ENCODE measurements at places on chromosomes 3 and 15.

- peak; percentile 66 for DNase-seq
These were observed 224.1 kb upstream of the TPRG1 start for GRCh38 chr3:188947401-188948280.

GRCh38 chr3:149480326-149481017 is 6.0 kb downstream of the TM4SF4 start:
- DNase-seq: peak; percentile 81

GRCh38 chr15:94234300-94234699 is 2.9 kb downstream of the MCTP2 start:
- DNase-seq: no peak

DNA sequence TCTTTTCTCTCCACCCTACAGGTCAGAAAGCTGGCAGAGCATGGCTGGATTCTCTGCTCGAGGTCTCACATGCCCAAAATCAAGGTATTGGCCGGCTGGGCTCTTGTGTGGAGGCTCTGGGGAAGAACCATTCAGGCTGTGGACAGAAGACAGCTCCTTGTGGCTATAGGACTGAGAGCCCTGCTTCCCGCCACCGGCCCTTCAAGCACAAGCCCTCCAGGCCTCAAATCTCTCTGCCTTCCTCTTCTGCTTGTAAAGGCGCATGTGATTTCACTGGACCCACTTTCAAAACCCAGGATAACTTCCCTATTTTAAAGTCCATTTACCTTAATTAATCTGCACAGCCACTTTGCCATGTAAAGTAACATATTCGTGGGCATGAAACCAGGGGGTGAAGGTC is 36.2 kb upstream of the MGLL start:
- no peak for DNase-seq

DNA sequence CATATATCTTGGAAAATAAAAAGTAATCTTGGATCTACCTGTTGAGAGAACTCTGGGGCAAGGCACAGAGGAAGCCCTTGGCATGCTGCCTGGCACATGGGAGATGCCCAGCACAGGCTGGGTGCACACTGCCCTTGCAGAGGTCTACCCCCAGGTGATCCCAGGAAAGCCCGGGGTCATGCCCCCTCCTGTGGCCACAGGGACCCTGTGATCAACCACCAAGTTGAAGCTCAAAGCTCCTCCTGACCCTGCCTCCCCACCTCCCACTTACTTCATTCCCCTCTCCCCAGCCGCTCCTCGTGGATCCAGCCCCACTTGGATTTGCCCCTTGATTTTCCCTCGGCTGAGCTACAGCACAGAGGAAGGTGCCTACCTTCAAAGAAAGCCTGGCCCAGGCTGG is 62.7 kb upstream of the LARS2 start:
- no peak for DNase-seq

DNA sequence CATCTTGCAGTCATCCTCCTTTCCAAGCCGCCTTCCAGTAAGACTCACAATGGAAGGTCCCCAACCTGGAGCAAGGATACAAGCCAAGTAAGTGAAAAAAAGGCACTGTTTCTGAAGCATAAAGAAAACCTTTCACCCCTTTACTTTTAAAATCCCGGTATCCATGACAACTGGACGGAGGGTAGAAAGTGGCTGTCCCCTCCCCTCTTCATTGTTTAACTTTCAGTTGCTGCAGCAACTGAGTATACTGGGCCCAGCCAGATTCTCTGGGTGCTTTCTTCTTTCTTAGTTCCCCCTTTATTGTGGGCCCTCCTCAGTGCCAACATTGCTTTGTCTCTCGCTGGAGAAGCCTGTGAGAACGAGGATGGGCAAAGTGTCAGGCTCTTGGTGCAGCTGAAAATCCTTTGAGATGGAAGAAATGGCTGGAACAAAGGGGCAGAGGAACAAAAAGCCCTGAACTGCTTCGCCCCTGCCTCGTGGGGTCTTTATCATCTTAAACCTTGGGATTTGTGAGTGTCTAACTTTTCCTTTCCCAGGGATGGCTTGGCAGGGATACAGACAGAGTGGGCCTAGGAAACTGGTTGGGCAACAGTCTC is 224.0 kb upstream of the RGMA start:
- no peak for DNase-seq

- no peak for DNase-seq
These were observed 1158.8 kb downstream of the IGSF11 start for GRCh38 chr3:117875887-117876286.

DNA sequence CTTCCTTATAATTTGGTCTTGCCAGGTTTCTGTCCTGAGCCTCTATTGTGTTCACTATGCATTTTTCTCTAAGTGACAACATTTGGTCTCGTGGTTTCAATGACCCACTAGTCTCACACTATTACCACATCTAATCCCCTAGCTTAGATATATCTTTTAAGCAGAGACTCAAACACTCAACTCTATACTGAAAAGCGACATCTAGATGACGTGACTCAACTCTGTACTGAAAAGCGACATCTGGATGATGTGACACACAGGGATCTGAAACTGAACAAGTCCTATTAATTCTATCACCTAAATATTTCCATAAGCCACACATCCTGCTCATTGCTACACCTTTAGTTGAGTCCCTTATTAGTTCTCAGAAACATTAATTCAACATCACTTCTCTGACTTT is 141.7 kb upstream of the MBNL1 start:
- DNase-seq: no peak

- DNase-seq: no peak
These were observed 259.6 kb upstream of the ZNF717 start for GRCh38 chr3:76044601-76045600.

DNA sequence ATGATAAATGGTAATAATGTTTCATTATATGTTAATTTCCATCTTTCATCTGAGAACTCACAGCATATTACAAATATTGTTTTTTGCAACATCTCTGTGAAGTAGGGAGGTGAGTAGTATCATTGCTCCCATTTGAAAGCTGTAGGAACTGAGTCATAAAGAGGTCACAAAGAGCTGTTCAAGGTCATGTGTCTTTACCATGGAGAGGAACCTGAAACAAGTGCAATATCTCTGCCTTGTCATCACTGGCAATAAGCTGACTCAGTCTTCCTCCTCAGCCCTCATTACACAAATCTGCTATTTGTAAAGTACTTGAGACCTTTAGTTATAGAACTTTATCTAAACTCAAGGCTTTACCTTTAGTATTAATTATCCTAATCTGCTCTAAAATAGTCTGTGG is 4.4 kb upstream of the ATP13A4 start:
- no peak for DNase-seq

DNA sequence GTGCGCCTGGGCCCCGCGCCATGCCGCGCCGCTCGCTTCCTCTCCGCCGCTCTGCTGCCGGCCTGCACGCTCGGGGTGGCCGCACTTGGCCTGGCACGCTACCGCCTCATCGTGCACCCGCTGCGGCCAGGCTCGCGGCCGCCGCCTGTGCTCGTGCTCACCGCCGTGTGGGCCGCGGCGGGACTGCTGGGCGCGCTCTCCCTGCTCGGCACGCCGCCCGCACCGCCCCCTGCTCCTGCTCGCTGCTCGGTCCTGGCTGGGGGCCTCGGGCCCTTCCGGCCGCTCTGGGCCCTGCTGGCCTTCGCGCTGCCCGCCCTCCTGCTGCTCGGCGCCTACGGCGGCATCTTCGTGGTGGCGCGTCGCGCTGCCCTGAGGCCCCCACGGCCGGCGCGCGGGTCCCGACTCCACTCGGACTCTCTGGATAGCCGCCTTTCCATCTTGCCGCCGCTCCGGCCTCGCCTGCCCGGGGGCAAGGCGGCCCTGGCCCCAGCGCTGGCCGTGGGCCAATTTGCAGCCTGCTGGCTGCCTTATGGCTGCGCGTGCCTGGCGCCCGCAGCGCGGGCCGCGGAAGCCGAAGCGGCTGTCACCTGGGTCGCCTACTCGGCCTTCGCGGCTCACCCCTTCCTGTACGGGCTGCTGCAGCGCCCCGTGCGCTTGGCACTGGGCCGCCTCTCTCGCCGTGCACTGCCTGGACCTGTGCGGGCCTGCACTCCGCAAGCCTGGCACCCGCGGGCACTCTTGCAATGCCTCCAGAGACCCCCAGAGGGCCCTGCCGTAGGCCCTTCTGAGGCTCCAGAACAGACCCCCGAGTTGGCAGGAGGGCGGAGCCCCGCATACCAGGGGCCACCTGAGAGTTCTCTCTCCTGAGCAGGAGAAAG is 951 bp downstream of the GPR62 start:
- no peak for DNase-seq

GRCh38 chr3:98584547-98584946 is 8.9 kb downstream of the CPOX start:
- DNase-seq: no peak

GRCh38 chr3:60979461-60980341 is 271.6 kb downstream of the FHIT start:
- DNase-seq: no peak

DNA sequence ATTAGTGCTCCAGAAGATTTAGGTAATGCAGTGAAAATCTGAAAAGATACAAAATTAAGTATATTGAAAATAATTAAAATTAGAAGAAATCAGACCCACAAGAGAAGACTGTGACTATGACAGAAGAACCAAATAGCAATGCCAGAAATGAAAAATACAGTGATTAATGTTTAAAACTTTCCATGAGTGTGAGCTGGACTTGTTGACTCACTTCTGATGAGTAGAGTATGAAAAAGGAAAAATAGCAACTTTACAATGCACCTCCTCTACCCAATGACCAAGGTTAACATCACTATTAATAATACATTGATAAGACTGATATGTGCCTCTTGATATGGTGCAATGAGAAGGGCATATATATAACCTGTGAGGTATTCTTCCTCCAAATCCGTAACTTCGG is 39.3 kb upstream of the SLC22A13 start:
- no peak for DNase-seq

DNA sequence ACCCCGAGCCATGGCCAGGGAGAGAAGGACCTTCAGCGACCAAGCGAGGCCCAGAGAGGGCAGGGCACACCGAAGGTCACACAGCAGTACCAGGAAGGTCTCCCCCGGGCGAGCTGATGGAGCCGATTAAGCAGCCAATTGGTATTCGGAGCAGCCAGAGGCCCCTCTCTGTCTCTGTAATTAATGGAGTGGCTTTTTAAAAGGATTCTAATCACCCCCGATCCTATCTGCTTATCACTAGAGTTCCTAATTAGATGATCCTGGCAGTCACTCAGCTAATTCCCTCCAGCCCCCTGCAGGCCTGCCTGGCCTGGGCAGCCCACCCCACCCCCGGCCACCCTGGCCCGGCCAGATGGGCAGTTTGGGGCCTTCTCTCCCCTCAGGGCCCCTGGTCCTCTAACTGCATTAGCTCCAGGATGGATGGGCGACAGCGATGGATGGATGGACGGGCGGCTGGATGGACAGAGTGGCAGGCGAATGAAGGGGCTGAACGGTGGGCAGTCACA is 1.6 kb upstream of the DNAJB8 start:
- no peak for DNase-seq

DNA sequence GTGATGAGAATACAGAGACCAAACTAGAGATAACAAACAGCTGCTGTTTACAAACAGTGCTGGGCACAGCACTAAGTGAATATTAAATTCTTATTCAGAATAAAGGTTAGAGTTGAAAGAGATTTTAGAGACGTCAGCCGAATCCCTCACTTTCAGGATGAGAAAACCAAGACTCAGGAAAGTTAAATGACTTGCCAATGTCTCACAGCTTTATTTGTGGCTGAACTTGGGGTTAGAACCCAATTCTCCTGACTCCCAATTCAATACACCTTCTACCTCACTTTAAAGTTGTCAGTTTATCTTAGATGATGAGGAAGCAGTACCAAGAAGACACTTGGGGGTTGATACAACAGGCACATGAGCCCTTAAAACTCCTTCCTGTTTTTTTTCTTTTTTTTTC is 180.9 kb downstream of the GAP43 start:
- DNase-seq: no peak

- DNase-seq: no peak
These were observed 146.6 kb downstream of the THSD4 start for GRCh38 chr15:71261909-71262308.

- no peak for DNase-seq
These were observed 39.6 kb downstream of the LIPC start for GRCh38 chr15:58471348-58471747.

GRCh38 chr3:193730511-193730910 is 137.5 kb downstream of the OPA1 start:
- DNase-seq: no peak

GRCh38 chr15:79078763-79079410 is 11.7 kb downstream of the RASGRF1 start:
- DNase-seq: no peak

GRCh38 chr3:8482960-8483665 is 18.5 kb upstream of the LMCD1 start:
- DNase-seq: no peak

- DNase-seq: no peak
These were observed 80.8 kb downstream of the NR2F2 start for GRCh38 chr15:96411056-96412031.

DNA sequence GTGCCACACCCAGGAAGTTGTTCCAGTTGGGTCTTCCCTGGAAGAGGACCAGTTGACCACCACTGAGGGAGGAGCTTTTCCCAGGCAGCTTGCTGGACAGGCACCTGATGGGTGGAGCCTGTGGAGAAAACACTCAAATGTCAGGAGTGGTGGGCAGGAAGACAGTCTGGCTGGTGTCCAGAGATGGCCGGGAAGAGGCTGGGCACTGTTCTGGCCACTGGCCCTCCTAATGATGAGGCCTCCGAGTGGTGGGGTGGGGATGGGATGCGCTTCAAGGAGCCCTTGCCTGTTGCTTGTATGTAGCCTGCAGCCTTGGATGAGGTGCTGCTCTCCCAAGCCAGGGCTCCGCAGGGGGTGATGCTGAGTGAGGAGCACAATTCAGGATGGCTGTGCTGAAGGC is 12.3 kb downstream of the PLEKHO2 start:
- DNase-seq: no peak

DNA sequence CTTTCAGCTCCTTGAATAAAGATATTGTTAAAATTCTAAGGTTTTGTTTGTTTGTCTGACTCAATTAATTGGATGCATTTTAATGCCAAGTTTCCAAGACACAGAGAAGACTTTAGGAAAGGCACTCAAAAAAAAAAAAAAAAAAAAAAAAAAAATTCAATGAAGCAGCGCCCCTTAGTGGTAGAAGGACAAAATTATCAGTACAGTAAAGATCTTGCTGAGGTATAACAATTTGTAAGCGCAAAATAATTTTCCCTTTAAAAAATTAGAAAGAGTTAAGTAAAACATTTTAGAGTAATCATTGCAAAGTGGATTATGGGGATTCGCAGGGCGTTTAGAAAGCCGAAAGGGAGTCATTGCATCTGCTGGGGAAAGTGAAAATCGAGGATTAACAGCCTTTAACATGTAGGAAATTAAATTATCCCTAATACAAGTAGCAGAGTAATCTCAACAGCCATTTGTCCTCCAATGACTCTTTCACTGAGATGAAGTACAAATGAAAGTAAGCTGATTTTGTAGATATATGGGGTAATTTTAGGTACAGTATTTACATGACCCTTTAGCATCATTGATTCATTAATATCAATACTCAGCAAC is 5.8 kb upstream of the DIS3L start:
- no peak for DNase-seq

- no peak for DNase-seq
These were observed 168.1 kb upstream of the STAC start for GRCh38 chr3:36212251-36212650.

DNA sequence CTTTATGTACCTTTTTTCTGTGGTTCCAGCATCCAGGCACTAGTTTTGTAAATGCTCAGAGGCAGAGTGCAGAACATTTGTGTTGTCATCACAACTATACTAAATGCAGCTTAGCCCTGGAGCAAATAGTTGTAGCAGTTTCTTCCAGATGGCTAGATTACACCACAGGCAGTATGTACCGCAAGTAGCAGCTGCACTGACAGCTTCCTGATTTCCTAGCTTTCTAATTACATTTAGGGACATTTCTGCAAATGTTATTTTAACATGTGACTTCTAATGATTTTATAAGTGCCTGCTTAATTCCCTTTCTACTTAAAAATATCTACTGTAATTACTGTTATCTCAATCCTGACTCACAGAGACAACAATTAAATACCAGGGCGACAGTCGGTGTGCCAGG is 106.5 kb downstream of the NR2E3 start:
- no peak for DNase-seq

Measured in iPS DF 6.9 (cell line).